Activated CD8-positive, alpha-beta T cell treated with anti-CD3 and anti-CD28 coated beads for 36 hours (primary cell): ENCODE measurements at places on chromosomes 12 and 14. TPM values are rescaled to one million over a fixed set of nuclear protein-coding genes. Genes with fewer than 3 reads are reported as not detected.

The CHGA gene
- not detected for total RNA-seq

The PMEL gene
- total RNA-seq = 1.2 TPM

The COCH gene
- 5.8 TPM for total RNA-seq

The BAZ1A gene
- 47.4 TPM for total RNA-seq

- no peak for DNase-seq
Observed at GRCh38 chr12:57936513-57936883, 4.9 kb upstream of the ATP23 start.

- DNase-seq = no peak
Observed at GRCh38 chr12:52691841-52692150, 11.5 kb downstream of the KRT77 start.

DNA sequence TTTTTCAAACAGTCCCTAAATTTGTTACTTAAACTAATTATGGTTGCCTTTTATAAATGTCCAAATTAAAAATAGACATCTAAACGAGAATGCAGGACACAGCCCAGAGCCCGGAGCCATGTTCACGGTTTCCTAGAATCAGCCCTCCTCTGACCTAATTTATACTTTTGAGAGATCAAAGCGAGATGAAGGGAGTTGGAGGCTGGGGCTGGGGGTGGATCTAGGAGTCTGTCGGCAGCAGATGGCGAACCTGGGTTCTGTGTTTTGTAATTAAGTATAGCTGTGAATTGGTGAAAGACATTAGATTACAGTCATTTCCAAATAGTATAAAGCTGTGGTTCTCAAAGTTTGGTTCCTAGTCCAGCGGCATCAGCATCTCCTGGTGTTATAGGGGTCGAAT lies 210.1 kb downstream of the SLC41A2 start:
- peak; percentile 65 for DNase-seq

GRCh38 chr12:88638966-88639760 lies 58.9 kb upstream of the KITLG start:
- DNase-seq = no peak

- DNase-seq = peak; percentile 83
Observed at GRCh38 chr12:68358532-68359485, 26.6 kb upstream of the MDM1 start.

- no peak for DNase-seq
Observed at GRCh38 chr14:64419003-64419402, 30.9 kb downstream of the MTHFD1 start.
